ENCODE measurements at places on chromosomes 2 and 18. TPM values are rescaled to one million over a fixed set of nuclear protein-coding genes. Genes with fewer than 3 reads are reported as not detected.

DNA sequence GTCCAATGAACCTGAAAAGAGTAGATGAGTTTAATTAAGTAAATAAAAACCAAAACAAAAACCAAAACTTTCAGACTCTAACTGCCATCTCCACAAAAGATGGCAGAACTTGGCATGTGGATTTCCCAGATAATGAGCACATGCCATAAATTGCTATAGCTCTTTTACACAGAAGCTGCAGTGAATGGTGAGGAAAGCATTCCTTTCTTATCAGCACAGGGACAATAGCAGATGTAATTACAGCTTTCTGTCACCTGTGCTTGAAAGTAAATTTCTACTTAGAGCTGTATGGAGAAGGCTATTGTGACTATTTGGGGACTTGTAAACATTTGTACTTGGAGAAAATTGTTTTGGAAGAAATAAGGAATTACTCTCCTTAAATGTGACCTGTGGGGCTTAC lies 378.4 kb downstream of the RPRM start:
- no peak for DNase-seq

DNA sequence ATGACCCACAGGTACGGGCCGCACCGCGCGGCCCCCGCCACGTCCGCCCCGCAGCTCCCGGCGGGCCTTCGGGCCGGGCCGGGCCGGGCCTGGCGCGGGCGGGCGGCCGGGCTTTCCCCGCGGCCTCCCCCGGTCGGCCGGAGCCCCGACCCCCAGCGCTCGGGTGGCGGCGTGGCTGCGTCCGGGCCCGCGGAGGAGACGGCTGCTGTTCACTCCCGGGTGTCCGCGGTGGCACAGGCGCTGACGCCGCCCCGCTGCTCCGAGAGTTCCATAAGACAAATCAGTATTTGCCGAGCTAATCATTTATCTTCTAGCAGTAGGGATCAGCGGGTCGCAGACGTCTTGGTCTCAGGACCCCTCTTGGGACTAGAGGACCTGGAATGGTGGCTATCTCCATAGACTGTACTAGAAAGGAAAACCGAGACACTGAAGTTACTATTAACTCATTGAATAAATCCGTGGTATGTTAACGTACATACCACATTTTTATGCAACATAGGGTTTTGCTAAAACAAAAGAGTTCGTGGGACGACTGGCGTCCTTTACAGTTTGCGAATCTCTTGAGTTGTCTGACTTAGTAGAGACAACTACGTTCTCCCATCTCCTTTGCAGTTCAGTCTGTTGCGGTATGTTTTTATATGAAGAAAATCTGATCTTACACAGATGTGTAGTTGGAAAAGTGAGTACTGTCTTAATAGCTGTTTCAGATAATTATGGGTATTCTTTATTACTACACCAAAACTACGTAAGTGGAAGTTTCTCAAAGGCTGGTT lies 500 bp downstream of the LIMS1 start:
- peak; percentile 40 for DNase-seq

DNA sequence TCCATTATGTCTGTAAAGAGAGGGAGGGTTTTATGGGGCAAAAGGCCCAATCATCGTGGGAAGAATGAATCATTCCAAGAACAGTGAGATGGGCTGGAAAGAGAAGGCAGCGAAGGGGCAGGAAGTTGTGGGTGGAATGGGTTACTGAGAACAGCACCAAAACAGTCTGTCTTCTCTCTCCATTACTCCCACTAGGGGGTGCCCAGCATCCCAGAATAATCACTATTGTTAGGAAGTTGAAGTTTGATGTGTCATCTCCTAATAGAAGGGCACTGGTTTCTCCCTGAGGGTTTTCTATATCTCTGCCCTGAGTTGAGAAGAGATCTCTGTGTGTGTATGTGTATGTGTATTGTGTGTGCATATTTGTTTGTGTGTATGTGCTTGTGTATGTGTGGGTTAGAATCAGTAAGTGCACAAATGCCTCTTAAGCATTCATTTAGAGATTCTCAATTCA lies 76.6 kb upstream of the MAP4K3 start:
- DNase-seq, result peak; percentile 77

Gene CHRNA1
- not detected for total RNA-seq

Gene ADCYAP1
- 0.56 TPM for total RNA-seq

All from heart left ventricle (tissue), 16 donors.